ENCODE measurements at places on chromosomes 11 and 22.
A peak's percentile ranks its signal among the peaks of the same experiment; 100 is the strongest.

GRCh38 chr11:76699451-76700091, 29.0 kb upstream of the LRRC32 start:
- DNase-seq: no peak

- DNase-seq: no peak
Observed at GRCh38 chr22:49877642-49878041, 24.0 kb downstream of the ZBED4 start.

GRCh38 chr11:45927332-45927683, 4.9 kb downstream of the LARGE2 start:
- DNase-seq: no peak

- DNase-seq: peak; percentile 61
Observed at GRCh38 chr11:62337303-62338181, at the start of gene ASRGL1. Gene ASRGL1 (plus strand): TSS chr11:62337448. CDS start chr11:62337978, 530 bp downstream.

GRCh38 chr11:72338741-72339140, 94.8 kb upstream of the PHOX2A start:
- DNase-seq: no peak

DNA sequence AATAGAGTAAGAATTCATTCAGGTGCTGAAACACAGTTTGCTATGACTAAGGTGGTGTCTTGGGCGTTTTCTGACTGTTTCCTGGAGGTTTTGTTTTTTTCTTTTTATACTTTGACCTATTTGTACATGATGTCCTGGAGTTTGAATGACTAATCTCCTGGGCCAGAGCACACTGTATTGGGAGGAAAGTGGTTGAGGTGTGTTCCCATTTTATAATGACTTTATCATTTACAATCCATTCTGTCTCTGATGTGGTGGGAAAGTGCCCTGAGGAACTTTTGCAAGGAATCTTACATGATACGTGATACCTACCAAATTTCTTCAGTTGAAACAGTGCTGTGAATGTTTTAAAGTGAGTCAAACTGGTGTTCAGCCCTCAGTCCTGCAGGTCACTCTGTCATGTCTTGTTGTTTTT, 80.8 kb downstream of the TNRC6B start:
- DNase-seq: no peak

DNA sequence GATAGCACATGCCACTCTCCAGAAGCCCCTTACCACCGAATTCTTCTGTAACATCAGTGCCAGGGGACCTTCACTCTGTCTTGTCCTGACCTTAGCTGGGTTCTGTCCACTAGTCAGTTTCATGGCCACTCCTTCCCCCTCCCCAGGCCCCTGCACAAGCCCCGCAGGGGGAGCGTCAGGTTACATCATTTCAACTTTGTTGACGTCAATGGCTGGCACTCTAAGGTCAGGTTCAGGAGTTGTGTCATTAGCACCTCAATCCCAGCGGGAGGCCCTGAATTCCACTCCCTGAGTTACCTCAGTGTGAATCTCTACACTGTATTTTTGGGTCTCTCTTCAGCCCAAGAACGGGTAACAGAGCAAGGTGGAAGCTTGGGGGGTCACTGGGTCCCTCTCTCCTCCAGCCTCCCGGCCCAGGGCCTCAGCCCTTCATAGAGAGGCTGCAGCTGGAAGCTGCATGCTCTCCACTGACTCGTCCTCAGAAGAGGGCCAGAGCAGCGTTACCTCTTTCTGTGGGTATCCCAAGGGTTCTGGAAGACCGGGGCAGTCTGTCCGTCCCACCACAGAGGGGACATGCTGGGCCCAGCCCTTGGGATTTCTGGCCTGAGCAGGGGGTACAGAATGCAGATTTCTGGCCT, 10.3 kb downstream of the USH1C start:
- DNase-seq: no peak

DNA sequence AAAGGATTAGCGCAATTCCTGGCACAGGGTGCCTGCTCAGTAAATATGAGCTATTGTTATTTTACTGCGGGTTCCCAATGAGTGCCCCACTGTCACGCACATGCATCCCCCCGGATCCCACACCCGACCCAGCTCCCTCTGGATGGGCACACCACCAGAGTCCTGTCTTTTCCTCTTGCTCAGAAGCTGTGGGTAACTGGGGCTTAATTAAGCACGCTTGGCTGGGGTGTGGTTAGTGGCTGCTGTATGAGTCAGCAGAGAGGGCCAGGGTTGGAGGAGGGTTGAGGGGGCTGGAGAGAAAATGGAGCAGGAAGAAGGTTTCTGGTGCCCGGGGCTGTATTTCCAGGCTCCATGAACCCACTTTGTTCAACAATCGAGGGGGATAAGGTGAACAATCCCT, 30.3 kb upstream of the NECTIN1 start:
- DNase-seq: no peak

GRCh38 chr11:112615891-112616290, 345.3 kb upstream of the NCAM1 start:
- DNase-seq: no peak

DNA sequence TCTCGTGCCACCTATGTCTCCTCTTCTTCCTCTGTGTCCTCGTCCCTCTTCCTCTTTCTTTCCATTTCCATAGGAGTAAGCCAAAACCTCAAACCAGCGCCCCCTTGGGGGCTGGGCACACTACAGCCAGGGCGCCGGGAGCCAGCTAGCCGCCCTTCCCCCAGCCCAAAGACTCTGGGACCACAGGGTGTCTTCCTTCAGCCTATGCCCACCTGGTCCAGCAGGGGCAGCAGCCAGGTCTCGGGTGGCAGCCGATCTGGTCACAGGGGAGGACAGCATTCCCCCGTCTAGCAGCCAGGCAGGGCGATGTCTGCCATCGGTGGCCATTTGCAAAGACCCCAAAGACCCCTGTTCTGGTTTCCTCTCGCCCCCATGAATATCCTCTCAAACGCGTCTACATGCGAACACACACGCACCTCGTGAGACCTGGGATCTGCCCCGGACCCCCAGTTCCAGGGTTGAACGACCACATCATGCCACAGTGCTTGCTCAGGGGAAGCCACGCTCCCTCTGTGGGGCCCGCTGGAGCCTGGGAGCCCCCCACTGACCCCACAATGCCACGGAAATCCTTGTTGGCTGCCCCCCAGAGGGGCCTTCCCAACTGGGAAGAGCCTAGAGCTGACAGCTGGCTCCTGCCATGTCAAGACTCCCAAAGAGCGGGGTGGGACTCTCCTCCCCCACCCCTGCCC, 546.0 kb upstream of the CCDC179 start:
- DNase-seq: no peak

DNA sequence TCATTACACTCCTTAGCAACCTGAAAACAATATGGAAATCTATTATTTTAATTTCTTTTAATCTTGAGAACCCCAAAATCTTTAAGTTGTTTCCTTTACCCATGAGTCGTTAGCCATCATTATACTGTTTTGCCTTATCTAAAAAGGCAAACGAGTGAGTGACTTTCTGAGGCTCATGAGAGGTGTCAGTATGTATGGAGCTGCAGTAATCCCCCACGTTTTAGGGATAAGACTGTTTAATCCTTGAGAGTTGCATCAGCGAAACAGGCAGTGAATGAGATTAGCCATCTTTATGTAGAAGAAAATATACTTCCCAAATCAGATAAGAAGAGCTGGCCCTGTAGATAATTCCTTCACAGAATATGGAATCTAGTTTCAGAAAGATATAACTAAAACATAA, 1147.0 kb downstream of the DLG2 start:
- no peak for DNase-seq

GRCh38 chr11:61042537-61042936, 59.8 kb upstream of the CD5 start:
- DNase-seq: no peak

- DNase-seq: no peak
Observed at GRCh38 chr22:35114131-35114980, 48.4 kb downstream of the ISX start.

GRCh38 chr11:67561971-67562619, 21.5 kb upstream of the GSTP1 start:
- no peak for DNase-seq

Data from neuronal stem cell (in vitro differentiated cells).